MCF 10A (cell line): ENCODE measurements at places on chromosomes 12 and 14.

GRCh38 chr12:123134271-123134671 is 16.6 kb downstream of the PITPNM2 start:
- no peak for DNase-seq

DNA sequence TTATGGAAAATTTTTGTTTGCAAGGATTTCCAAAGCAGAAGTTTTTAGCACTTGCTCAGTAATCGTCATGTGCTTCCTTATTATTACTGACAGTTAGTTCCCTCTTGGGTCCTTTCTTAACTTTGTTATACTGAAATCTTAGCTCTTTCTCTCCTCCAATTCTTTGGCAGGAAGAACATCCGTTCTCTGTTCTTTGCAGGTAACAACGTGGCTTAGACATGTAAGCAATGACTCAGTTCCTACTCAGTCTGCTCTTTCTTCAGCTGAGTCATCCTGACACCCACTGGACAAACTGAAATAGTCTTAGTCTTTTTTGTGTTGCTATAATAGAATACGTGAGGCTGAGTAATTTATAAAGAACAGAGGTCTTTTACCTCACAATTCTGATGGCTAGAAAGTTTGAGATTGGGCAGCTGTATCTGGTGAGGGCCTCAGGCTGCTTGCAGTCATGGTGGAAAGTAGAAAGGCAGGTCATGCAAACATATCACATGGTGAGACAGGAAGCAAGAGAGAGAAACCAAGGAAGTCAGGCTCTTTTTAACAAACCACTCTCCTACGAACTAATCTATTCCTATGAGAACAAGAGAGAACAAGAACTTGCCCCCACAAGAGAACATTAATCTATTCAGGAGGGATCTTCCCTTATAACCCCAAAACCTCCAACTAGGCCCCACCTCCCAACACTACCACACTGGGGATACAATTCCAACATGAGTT is 49.2 kb downstream of the TESPA1 start:
- DNase-seq = peak; percentile 93

- DNase-seq = peak; percentile 48
Measured at GRCh38 chr12:75759842-75760572, 248.6 kb upstream of the KRR1 start.

DNA sequence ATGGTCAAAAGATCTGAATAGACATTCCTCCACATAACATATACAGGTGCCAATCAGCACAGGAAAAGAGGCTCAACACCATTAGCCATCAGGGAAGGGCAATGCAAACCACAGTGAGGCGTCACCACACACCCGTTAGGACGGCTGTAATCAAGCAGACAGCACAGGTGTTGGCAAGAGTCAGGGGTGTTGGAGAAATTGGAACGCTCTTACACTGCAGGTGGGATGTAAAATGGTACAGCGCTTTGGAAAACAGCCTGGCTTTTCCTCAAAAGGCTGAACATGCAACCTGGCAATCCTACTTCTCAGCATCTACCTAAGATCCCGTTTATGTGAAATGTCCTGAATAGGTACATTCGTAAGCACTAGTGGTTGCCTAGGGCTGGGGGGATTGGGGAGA is 21.5 kb upstream of the MMP17 start:
- DNase-seq = no peak

- DNase-seq = no peak
Measured at GRCh38 chr14:34093883-34094282, 143.0 kb upstream of the EGLN3 start.

GRCh38 chr14:57607086-57607485 is 113.4 kb upstream of the CCDC198 start:
- no peak for DNase-seq

GRCh38 chr12:49623142-49623904 is at the start of gene PRPF40B:
TSS of gene PRPF40B (plus strand) at chr12:49623561. CDS start at chr12:49623591, 30 bp downstream.
- DNase-seq = peak; percentile 81
